ENCODE measurements at places on chromosomes 1 and 21.

GRCh38 chr21:21268061-21268471 lies 269.9 kb downstream of the NCAM2 start:
- DNase-seq, result no peak

- DNase-seq, result no peak
These were observed 14.4 kb downstream of the C1orf159 start for GRCh38 chr1:1101503-1101902.

DNA sequence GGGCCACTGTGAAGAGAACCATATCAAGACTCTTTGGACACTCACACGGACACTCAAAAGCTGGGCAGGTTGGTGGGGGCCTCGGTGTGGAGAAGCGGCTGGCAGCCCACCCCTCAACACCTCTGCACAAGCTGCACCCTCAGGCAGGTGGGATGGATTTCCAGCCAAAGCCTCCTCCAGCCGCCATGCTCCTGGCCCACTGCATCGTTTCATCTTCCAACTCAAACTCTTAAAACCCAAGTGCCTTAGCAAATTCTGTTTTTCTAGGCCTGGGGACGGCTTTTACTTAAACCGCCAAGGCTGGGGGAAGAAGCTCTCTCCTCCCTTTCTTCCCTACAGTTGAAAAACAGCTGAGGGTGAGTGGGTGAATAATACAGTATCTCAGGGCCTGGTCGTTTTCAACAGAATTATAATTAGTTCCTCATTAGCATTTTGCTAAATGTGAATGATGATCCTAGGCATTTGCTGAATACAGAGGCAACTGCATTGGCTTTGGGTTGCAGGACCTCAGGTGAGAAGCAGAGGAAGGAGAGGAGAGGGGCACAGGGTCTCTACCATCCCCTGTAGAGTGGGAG lies 36.3 kb upstream of the TDRD10 start:
- no peak for DNase-seq

DNA sequence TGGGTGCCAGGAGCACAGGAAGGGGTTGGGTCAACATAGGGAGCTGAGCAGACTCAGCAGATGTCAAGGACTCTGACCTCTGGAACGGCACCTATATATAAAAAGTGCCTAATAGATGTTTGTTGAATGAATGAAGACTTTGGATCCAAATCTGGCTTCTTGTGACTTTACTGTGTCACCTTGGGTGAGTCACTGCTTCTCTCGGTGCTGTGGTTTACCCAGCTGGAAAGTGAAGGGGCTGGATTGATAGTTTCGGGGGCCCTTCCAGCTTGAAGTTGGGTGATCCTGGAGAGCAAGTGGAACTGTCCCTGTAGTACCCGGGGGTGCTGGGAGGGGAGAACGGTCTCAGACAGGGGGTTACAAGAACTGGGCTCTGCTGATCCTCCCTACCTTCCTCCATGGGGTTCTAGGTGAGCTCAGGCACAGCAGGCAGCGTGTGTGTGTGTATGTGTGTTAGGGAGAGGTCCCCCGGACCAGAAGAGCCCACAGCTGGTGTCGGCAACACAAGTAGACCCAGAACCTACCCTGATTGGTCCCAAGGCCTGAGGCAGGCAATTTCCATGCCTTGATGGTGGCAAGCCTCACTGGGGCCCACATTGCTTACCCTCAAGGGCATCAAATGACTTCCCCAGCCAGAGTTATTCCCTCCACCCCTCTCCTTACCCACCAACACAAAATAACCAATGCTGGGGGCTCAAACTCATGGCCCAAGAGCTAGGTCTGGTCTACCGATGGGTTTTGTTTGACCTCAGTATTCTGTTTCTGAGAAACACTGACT lies 5.5 kb upstream of the PADI1 start:
- DNase-seq, result no peak

DNA sequence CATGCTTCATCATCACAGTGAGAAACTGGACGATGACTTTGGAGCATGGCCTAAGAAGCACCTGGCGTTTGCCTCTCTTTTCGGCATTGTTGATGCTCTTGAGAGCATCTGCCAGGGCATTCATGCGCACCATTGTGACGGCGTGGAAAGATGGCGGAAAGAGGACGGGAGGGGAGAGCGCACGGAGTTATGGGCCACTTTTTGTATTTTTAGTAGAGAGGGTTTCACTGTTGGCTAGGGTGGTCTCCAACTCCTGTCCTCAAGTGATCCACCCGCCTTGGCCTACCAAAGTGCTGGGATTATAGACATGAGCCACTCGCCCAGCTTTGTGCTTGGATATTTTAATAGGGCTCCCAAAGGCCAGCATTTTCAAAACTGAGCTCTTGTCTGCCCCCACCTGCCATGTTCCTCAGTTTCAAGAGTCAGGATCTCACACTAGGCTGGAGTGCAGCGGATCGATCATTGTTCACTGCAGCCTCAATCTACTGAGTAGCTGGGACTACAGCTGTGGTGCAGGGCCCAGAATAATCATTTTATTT lies 5.3 kb downstream of the RPS8 start:
- no peak for DNase-seq
